ENCODE measurements at places on chromosomes 12 and 14.

GRCh38 chr12:28699029-28699428 lies 450.0 kb upstream of the FAR2 start:
- DNase-seq = no peak

DNA sequence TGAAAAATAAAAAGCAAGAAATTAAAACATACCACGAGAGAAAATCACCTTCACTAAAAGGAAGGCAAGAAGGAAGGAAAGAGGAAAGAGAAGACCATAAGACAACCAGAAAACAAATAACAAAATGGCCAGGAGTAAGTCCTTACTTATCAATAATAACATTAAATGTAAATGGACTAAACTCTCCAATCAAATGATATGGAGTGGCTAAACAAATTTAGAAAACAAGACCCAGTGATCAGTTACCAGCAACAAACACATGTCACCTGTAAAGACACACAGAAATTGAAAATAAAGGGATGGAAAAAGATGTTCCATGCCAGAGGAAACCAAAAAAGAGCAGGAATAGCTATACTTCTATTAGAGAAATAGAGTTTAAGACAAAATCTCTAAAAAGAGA lies 85.0 kb upstream of the SLC38A4 start:
- DNase-seq = no peak

DNA sequence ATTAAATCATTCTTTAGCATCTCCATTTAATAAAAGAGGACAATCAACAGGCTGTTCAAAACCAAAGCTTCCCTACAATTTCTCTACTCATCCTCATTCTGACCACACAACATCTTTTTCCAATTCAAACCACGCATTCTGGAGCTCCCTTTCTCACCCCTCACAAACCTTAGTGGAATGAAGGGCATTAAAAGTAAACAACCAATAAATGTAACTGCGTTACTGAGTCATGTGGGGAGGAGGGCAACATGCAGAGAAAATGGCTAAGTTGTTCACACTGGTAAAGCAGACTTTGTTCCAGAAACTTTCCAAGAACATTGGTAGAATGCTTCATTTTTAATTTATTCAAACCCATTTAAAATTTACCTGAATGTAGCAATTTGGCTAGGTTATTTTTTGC lies 19.6 kb downstream of the SOX5 start:
- DNase-seq = no peak

GRCh38 chr12:24565300-24565699 lies 383.6 kb downstream of the BCAT1 start:
- no peak for DNase-seq

DNA sequence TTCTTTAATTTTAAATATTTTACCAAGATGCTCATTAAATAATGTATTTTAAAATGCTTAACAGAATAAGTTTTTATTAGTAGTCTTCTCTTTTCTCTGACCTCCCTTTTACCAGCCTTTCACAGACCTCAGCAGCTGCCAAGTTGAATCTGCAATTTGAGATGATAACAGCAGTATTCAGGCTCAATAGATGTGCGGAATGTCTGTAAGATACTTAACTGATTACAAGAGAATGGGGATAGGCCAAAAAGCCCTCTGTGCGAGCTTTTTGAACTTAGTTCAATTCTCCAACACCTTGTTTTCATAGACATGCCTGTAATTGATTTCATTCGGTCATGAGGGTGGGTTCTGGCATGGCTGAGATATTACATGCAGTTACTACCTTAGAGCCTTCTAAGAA lies 277.2 kb downstream of the TMTC2 start:
- no peak for DNase-seq

- DNase-seq = no peak
Observed at GRCh38 chr12:1607940-1608712, 13.7 kb upstream of the FBXL14 start.

Measured in NCI-H2029 treated with DMSO at 0.1 percent for 48 hours (cell line).